CD4-positive, alpha-beta T cell (primary cell): ENCODE measurements at places on chromosomes 13 and 19.

DNA sequence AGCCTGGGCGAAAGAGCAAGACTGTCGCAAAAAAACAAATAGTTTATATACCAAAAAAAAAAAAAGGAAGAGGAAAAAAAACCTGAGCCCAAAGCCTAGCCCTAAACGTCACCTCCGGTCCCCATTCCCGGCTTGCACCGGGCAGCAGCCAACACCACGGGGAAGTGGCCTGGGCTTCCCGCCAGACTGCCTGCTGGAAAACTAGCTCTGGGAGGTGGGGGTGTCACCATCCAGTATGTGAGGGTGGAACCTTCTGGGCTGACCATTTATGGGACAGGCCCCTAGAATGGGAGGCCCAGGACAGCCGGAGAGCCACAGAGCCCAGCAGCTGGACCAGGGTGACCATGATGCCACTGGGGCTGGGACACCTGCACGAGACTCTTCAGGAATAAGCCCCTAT is 37.3 kb downstream of the IL12RB1 start:
- DNase-seq = no peak

DNA sequence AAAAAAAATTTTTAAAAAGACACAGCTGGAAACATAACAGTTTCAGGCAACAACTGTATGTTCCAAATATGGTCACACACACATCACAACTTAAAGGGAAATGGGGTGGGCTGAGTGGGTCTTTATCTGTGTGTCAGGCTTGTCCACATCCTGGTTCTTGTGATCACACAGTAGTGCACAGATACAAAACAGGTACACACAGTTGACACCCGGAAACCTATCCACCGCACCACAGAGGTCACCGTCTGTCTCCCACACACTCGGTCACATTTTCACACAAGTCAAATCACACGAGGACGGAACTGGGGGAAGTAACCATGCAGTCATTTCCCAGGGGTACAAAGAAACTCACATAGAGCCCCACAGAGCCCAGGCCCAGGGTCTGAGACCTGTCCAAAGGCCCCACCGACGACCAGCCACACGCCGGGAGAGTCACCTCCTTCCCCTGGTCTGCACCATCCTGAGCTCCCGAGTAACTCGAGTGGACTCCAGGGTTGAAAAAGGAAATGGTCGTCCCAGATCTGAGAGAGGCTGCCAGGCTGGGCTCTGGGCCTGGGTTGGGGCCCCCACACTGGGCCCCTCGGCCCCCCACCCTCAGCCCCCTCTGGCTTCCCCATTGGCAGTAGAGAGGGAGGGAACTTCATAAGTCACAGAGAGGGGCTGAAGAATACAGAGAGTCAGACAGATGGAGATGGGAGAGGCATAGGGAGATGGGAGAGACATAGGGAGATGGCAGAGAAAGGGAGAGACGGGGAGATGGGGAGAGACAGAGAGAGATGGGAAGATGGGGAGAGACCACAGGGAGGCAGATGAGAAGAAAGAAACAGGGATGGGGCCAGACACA is 1.3 kb upstream of the PPAN start:
- DNase-seq = peak; percentile 70

DNA sequence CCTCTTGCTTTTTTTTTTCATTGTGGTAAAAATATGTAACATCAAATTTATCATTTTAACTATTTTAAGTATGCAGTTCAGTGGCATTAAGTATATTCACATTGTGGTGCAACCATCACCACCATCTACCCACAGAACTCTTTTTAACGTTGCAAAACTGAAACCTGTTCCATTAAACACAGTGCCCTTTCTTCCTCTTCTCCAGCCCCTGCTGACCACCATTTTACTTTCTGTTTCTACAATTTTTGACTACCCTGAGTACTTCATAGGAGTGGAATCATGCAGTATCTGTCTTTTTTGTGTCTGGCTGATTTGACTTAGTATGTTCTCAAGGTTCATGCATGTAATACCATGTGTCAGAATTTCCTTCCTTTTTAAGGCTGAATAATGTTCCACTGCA is 153.1 kb downstream of the FGF9 start:
- DNase-seq = no peak

GRCh38 chr13:27353166-27353583 is 71.2 kb upstream of the GTF3A start:
- no peak for DNase-seq

GRCh38 chr19:19191768-19192077 is 229 bp downstream of the BORCS8 start:
- no peak for DNase-seq

DNA sequence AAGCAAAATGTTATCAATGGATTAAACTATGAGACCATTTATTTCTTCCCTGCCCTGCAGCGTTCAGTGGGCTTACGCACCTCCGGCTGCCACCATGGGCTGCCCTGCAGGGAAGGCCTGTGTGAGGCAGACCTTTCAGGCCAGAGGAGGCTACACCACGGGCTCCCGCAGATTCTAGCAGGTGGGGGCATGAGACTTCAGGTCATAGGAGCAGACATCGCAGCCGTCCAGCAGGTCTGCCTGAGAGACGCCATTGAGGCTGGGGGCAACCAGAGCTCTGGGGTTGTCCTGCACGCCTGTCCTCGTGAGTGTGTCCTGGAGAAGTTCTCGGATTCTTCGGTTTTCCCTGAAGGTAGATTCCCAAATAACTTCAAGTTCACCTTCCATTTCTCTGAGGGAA is 9.4 kb upstream of the SLC7A9 start:
- DNase-seq = no peak

- DNase-seq = peak; percentile 16
These were observed 629 bp upstream of the LRRC63 start for GRCh38 chr13:46211116-46211482.

DNA sequence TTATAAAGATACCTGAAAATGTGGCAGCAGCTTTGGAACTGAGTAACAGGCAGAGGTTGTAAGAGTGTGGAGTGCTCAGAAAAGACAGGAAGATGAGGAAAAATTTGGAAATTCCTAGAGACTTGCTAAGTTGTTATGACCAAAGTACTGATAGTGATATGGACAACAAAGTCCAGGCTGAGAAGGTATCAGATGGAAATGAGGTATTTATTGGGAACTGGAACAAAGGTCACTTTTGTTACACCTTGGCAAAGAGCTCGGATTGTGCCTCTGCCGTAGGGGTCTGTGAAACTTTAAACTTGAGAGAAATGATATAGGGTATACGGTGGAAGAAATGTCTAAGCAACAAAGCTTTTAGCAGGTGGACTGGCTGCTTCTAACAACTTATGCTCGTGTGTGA is 419.9 kb downstream of the PCDH17 start:
- DNase-seq = no peak

DNA sequence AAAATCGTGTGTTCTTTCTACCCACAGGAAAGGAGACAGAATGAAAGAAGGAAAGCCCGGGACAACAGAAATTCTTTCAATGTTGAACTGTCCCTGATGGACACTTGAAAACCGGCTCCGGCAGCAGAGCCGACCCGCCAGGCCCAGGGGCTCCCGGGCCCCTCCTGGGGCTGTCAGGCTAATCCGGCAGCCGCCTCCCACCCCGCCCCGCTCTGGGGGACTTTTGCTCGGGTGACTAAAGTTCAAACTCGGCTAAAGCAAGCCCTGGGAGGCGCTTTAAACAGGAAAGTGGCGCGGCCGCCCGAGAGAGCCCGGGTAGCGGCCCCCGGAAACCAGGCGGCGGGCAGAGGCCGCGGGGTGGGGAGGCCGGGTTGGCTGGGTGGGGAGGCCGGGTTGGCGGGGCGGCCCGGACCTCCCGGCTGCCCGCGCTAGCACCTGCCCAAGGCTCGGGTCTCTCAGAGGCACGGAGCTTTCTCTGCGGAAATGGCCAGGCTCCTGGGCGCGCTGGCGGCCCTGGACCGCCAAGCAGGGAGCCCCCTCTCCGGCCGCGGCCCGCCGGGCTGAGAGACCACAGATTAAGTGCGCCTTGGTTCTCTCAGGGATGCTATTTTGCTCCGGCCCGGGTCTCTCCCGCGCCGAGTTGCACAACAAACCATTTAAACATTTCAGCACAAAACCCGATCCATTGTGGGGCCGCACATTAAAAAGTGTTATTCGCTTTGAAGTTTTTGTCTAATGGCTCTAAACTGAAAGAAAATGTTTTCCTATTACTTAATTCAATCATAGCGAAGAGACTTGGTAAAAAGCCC is 2.6 kb upstream of the GSX1 start:
- DNase-seq = no peak

GRCh38 chr13:40389081-40389641 is 277.3 kb downstream of the FOXO1 start:
- peak; percentile 25 for DNase-seq

GRCh38 chr13:80894917-80895316 is 554.0 kb upstream of the SPRY2 start:
- DNase-seq = no peak

- no peak for DNase-seq
These were observed 19.1 kb upstream of the SCEL start for GRCh38 chr13:77516342-77516789.

GRCh38 chr13:31595563-31595962 is 143.8 kb upstream of the RXFP2 start:
- no peak for DNase-seq

GRCh38 chr13:105363261-105364190 is 1171.9 kb downstream of the EFNB2 start:
- no peak for DNase-seq

DNA sequence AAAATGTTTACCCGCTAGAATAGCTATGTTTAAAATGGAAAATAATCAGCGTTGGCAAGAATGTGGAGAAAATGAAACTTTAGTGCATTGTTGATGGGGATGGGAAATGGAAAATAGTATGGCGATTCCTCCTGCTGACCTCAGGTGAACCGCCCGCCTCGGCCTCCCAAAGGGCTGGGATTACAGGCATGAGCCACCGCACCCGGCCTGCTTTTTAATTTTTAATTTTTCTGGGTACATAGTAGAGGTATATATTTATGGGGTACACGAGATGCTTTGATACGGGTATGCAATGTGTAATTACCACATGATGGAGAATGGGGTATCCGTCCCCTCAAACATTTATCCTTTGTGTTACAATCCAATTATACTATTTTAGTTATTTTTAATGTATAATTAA is 7.3 kb upstream of the NLRP8 start:
- DNase-seq = no peak

GRCh38 chr13:32779119-32779518 is 192.9 kb downstream of the PDS5B start:
- DNase-seq = no peak

DNA sequence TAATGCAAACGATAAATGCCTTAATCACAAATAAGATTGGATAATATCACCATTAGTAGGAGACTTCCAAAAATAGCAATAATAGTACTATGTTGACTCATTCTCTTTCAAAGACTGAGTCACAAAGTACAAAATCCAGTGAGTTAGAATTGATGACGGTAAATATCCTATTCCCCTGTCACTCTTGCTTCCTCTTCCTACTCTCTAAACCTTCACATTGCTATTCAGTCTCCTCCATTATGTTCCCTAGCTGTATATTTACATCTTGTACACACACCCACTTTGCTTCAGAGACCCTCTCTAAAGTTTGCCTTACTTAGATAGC is 26.3 kb upstream of the INTS6 start:
- no peak for DNase-seq

- no peak for DNase-seq
These were observed 21.0 kb downstream of the FBXL12 start for GRCh38 chr19:9797871-9798270.

- no peak for DNase-seq
These were observed 195.2 kb downstream of the TEX29 start for GRCh38 chr13:111515635-111516034.

DNA sequence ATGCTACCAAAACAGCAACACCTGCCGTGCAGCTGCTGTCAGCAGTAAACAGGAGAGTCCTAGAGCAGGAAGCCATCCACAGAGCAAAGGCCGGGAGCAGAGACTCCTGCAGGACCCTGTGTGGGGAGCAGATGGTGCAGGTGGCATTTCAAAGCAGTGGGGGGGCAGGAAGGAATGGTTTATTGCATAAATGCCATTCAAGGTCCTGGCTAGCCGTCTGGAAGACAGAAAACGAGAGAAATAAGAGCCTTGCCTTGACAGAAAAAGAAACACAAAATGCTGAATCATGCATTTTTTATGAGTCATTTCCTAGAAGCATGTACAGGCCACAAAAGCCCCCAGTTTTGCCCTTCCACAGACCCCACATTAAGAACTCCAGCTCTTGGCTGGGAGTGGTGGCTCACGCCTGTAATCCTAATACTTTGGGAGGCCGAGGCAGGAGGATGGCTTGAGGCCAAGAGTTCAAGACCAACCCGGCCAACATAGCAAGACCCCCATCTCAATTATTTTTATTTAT is 5.4 kb downstream of the RSPH6A start:
- DNase-seq = no peak

- DNase-seq = peak; percentile 16
These were observed 526 bp downstream of the NFIX start for GRCh38 chr19:12995596-12996405.

GRCh38 chr19:16969135-16969534 is 57.5 kb downstream of the CPAMD8 start:
- DNase-seq = no peak

GRCh38 chr19:49488046-49488862 is 846 bp downstream of the RPL13A start:
- DNase-seq = no peak

- no peak for DNase-seq
These were observed 606.7 kb upstream of the KLHL1 start for GRCh38 chr13:70714993-70715392.

- DNase-seq = no peak
These were observed 71.9 kb downstream of the OLFM4 start for GRCh38 chr13:53100394-53101063.

DNA sequence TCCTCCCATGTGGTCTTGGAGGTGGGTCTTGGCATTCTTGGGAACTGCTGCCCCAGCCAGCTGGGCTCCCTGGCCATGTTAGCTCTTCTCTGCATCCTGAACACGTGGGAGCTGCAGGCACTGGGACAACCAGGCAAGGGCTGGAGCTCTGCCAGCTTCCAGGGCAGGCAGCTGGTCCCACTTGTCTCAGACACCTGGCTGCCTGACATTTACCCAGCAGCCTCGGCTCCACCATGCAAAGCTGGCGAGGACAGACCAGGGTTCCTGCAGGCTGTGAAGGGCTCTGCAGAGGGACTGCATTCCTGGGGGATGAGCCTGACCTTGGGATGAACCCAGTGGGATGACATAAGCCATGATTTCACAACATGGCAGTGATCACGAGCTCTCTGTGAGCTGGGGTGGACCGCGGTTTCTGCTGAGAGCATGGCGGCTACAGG is 99.0 kb upstream of the TSHZ3 start:
- no peak for DNase-seq

- no peak for DNase-seq
These were observed 19.0 kb downstream of the EPS8L1 start for GRCh38 chr19:55094456-55095259.
